ENCODE measurements at places on chromosomes 2 and 18.

DNA sequence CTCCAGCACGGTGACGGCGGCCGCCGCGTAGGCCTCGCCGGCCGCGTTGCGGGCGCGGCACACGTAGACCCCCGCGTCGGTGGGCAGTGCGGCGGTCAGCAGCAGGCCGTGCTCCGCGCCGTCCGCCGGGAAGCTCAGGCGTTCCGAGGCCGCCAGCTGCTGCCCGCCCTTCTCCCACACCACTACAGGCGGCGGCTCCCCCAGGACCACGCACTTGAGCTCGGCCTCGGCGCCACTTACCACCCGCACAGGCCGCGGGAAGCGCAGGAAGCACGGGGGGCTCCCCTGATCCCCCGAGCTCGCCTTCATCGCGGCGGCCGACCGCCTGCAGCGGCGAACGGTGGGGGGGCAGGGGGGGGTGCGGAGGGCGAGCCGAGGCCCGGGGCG lies 422 bp downstream of the OBSL1 start:
- DNase-seq = no peak

DNA sequence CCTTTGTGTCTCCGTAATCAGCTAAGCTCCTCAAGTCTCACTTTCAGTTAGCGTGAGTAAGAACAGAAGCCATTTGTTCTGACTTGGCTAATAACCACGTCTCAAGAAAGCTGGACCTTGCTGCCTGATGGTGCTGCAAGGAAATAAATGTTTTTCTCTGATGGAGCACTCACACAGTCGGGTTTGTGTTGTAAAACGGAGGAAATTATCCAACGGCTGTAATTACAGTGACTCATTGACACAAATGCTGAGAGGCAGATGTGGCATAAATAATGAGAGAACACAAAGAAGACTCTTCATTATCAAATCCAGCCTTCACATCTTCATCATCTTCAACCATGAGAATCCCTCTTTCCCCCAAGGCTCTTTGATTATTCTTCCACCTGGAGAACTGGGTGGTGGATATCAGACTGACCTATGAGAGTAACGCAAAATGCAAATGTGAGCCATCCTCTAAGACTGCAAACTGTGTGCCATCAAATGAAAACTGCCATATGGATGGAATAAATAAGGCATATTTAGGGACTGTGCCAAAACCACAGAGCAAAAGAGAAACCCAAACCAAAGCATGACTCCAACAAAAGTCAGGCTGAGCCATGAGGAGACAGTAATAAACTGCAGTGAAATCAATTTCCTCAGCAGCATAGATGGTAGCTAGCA lies 252.6 kb downstream of the RND3 start:
- peak; percentile 32 for DNase-seq

- DNase-seq = no peak
Measured at GRCh38 chr2:218125095-218125494, 733 bp upstream of the CXCR2 start.

DNA sequence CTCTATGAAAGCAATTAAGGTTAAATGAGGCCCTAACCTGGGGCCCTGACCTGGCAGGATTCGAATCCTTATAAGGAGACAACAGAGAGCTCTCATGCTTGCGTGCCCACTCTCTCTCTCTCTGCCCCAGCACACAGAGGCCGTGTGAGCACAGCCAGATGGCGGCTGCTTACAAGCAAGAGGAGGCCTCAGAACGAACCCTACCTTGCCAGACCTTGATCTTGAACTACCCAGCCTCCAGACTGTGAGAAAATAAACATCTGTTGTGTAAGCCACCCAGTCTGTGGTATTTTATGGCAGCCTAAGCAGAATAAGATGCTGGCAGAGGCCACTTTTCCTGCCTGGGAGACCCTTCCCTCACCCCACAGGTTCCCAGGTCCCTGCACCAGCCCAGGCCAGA lies 5.2 kb upstream of the UBE2F start:
- DNase-seq = no peak

DNA sequence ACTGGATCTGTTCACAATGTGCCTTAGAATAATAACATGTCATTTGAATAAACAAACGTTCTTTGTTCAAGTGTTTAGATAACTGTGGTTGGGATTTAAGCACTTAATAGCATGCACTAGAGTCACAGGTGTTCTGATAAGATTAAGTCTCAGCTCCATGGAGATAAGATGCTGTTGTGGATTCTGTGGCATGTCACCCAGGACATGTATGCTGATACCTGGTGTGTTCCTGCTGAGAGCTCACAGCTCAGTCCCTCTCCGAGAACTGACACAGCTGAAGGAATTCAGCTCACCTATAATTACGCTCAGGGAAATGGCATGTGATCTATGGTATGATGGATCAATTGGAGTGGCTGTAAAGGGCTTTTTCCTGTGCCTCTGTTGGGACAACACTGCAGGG lies 75.4 kb upstream of the ST6GAL2 start:
- DNase-seq = no peak

DNA sequence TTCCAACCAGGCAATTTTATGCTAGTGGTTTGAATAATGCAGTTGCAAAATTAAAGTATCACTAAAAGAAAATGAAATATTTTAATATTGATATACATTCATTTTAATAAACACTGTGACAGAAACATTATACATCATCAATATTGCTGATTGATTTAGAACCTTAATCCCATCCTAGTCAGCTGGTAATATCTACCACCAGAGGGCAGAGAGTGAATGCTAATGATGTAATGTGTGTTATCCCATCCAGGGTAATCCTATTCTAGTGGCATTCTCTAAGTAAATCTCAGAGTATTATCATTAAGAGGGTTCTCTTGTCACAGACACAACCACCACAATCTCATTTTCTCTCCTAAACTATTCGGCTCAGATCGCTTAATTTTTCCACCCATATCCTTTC lies 477.4 kb downstream of the CPS1 start:
- DNase-seq = no peak

DNA sequence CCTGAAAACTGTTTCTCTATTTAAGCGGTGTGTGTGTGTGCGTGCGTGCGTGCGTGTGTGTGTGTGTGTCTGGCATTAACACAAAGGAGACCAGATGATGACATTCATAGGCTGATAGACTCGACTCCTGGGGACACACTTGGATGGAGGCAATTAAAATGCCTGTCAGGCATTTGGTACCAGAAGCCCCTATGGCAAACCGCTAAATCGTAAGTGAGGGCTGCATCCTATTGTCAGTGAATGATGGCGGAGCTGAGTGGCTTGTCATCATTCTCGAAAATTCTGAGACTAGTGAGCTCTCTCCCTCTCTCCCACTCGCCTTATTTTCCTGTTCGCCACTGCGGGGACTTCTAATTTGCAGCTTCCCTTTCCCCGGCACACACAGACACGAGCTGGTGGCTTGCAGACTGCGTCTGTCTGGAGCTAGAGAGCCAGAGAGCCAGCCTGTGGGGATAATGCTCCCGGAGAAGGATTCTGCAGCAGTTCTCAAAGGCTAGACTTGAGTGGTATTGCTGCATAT lies 155.4 kb downstream of the MAP2 start:
- no peak for DNase-seq

DNA sequence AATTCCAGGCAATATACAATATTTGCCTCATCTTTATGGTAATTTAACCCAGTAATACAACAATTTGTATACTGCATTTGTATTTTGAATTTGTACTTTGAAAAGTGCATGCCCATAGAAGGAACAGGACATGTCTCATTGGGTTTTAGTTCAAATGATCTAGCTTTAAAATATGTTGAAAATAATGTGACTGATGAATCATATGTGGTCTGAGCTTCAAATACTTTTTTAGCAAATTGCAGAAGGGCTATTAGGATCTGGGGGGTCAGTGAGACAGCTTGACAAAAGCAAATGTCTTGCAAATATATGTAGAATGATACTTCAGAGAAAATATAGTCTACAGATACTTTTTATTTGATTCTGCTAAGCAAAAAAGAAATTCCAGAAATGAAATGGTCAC lies 248.9 kb downstream of the DCC start:
- DNase-seq = no peak

GRCh38 chr18:48238206-48238605 lies 171.0 kb downstream of the ZBTB7C start:
- DNase-seq = no peak

DNA sequence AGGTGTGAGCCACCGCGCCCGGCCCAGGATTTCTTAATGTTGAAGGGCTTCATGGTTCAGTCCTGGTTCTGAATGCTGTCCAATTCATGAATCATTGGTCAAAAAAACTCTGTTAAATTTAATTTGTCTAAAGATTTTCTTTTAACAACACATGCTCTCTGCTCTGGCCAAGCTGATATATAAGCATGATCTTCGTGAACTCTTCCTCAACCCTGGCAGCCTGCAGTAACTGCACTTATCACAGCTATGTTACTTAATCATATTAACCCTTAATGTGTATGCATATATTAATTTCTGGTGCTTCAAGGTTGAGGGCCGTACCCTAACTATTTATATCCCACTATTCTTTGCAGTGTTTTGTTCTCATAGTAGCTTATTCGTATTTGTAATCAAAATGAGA lies 29.4 kb upstream of the FRZB start:
- no peak for DNase-seq

- DNase-seq = no peak
Measured at GRCh38 chr18:62070302-62070701, 116.6 kb downstream of the PIGN start.

GRCh38 chr2:108165729-108166128 lies 74.0 kb upstream of the SULT1C3 start:
- DNase-seq = no peak

DNA sequence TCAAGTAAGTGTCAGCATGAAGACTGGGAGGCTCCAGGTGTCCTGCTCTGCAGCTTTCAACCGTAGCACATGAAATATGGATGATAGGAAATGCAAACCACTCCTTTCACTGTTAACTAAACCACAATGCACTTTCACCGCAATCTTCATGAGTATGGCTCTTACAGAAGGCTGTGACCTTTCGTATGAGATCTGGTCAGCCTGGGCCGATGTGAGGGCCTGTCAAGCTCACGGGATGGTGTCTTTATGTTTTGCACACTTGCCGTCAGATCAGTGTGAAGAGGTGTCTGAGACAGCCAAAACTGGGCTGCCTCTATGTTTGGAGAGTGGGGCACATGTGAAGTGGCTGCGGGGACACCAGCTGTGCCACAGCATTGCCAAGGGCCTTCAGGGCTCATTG lies 62.8 kb upstream of the AFF3 start:
- DNase-seq = no peak

- no peak for DNase-seq
Measured at GRCh38 chr2:121969166-121969565, 213.7 kb downstream of the TSN start.

- no peak for DNase-seq
Measured at GRCh38 chr18:68438983-68439382, 275.9 kb downstream of the TMX3 start.

DNA sequence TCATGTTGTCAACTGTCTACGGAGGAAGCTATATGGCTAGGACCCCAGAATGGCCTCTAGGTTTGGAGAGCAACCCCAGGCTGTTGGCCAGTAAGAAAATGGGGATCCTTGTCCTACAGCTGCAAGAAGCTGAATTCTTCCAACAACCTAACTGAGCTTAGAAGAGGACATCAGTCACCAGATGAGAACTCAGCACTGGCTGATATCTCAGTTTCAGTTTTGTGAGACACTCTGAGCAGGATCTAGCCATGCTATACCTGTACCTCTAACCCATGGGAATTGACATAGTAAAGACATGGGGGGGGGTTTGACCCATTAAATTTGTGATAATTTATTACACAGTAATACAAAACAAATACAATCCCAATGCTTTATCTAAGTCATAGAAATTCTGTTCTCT lies 312.5 kb downstream of the ERBB4 start:
- no peak for DNase-seq

GRCh38 chr2:47174733-47175361 lies 19.7 kb upstream of the STPG4 start:
- no peak for DNase-seq

GRCh38 chr2:218310853-218311540 lies 18.7 kb upstream of the TMBIM1 start:
- no peak for DNase-seq

- DNase-seq = no peak
Measured at GRCh38 chr2:58553937-58554336, 312.8 kb upstream of the FANCL start.

DNA sequence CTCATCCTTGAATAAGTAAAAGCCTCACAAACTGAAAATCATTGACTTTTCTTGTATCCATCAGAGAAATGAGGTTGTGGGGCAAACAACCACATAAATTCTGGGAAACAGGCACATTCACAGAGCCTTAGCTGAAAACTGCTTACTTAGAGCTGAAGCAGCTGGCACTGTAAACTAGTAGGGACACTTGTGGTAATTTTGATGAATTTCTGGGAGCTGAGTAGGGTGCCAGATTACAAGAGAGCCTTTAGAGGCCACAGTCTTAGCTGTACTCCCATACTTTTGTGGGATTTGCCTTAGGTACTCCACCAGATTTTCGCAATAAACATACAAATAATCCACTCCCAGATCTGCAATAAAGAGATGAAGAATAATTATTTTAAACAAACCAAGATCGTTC lies 315.2 kb downstream of the TMX3 start:
- DNase-seq = no peak

DNA sequence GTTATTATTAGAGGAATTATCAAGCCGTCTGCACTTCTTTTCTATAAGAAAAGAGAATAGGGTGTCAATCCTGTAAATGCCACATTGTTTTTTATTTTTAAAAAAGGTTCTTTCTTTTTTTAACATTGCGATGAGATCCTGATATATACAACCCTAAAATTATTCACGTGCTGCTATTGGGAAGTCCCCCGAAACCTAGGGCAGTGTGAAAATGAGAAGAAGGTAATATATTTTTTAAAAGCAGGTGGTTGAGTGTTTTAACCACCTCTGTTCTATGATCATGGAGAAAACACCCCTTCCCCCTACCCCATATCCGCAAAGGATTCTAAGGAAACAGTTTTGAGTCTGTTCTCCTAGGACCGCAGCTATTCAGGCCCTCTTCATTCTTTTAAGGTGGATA lies 94.5 kb upstream of the KLHL14 start:
- no peak for DNase-seq

- no peak for DNase-seq
Measured at GRCh38 chr18:68847219-68847837, 49.4 kb downstream of the CCDC102B start.

DNA sequence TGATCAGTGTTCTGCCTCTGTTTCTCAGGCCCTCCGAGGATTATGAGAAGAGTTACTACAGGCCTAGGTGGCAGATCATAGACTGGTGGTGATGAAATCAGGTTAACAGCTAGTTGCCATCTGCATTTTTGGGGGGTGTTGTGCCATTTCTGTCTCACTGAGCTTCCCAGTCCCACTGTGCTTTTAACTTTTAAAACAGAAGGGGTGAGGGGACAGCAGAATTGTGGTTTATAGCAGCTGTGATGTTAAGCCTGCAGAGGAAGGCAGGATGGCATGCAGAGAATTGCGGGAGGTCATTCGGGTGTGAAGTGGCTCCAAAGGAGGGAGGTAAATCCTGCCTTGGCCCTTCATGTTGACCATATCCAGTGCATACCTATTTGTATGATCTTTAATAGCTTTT lies 5.0 kb downstream of the CAB39 start:
- no peak for DNase-seq

DNA sequence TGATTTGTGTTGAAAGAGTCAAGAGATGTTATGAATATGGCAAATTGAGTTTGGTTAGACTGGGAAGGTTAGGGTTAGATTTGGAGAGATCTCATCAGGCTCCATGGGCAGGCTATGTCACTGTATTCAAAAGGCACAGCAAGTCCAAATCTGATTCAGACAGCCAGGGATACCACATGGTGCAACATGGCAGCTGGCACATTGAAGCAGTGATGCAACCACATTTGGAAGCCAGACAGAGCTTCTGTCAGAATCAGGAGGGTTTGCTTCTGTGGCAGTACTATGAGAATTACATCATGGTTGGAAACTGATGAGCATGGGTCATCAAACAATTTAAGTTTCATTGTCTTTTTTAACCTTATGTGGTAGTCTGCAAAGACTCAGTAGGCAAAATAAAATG lies 772.2 kb downstream of the SUCLG1 start:
- DNase-seq = no peak

GRCh38 chr2:168974428-168974827 lies 56.7 kb downstream of the ABCB11 start:
- DNase-seq = no peak

Measured in non-pigmented ciliary epithelial cell (primary cell).